ENCODE measurements at places on chromosomes 7 and 10.

DNA sequence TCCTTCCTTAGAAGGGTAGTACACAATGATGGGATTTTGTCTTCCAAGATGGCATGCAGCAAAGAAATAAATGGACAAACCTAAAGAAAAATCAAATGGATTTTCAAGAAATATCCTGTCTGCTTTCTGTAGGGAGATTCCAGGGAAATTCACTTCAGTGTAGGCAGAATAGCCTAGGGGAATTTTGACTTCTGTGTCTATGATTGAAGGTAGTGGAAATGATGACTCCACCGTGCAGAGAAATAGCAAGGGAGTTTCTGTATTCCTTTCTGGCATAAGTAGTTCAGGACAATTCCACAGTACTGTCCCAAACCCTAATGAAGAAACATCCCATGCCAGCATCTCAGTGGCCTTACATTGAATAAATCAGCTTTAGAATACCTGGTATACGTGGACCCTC, 9.5 kb downstream of the ATOH7 start:
- DNase-seq, result no peak

DNA sequence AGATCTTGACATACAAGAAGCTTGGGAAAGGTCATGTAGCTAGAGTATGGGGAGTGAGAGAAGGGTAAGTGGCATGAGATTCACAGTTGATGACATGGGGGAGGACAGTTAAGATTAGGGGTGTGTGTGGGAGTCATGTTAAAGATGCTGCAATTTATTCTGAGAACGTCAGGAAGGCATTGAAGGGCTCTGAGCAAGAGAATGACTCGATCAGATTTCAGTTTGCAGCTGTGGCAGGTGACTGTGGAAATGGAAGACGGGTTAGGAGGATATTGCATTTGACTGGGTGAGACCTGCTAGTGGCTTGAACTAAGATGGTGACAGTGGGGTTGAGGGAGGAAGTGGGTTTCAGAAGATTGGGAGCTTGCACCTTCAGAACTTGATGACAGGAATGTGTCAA, 5.6 kb downstream of the CDC123 start:
- no peak for DNase-seq

DNA sequence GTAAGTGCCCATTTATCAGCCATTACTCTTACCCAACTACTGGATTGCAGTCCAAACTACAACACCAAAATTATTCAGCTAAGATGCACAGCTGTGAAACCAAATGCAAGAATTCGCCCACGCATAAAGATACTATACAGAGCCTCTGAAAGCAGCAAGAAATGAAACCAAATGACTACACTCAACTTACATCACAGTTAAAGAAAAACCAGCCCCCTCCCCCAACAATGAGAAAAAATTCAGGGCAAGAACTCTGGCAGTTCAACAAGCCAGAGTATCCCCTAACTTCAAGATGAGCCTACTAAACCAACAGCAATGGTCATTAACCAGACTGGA, 209.1 kb upstream of the VWC2 start:
- DNase-seq, result no peak

DNA sequence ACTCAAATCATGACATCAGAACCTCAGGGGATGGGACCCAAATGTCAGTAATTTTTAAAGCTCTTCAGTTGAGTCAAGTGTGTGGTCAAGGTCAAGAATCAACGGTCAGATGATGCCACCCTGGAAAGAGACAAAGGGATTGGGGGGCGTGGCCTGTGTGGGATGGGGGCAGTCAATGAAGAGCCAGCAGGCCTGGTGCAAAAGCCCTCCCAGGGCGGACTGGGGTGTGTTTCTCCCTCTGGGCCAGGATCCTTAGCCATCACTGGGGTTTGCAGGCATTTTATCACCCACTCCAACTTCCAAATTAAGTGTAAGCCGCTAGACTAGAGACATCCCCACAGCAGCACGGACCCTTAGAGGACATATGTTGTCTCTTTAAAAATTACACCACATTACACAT, 204.7 kb downstream of the USP6NL start:
- no peak for DNase-seq

DNA sequence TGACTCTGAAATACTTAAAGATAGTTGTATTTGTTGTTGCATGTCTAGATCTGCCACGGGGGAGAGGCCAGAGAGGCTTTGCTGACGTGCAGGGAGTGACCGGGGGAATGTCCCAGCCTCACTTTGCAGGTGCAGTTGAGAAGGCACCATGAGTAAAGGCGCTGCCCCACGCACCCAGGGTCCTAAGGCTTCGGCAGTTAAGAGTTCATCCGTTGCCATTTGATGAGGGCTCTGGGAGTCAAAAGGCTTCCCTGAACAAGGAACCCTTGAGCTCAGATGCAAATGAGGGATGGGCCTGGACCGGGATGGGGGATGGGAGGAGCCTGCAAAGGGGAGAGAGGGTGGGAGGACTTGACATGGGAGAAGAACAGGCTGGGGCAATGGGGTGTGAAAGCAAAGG, 20.4 kb downstream of the PPP2R2D start:
- no peak for DNase-seq

GRCh38 chr10:131795761-131796160, 105.0 kb upstream of the PPP2R2D start:
- no peak for DNase-seq

- DNase-seq, result no peak
These were observed 286.9 kb downstream of the KCNMA1 start for GRCh38 chr10:77350711-77351119.

- DNase-seq, result peak; percentile 3
These were observed 649 bp downstream of the IDE start for GRCh38 chr10:92573091-92573797.

DNA sequence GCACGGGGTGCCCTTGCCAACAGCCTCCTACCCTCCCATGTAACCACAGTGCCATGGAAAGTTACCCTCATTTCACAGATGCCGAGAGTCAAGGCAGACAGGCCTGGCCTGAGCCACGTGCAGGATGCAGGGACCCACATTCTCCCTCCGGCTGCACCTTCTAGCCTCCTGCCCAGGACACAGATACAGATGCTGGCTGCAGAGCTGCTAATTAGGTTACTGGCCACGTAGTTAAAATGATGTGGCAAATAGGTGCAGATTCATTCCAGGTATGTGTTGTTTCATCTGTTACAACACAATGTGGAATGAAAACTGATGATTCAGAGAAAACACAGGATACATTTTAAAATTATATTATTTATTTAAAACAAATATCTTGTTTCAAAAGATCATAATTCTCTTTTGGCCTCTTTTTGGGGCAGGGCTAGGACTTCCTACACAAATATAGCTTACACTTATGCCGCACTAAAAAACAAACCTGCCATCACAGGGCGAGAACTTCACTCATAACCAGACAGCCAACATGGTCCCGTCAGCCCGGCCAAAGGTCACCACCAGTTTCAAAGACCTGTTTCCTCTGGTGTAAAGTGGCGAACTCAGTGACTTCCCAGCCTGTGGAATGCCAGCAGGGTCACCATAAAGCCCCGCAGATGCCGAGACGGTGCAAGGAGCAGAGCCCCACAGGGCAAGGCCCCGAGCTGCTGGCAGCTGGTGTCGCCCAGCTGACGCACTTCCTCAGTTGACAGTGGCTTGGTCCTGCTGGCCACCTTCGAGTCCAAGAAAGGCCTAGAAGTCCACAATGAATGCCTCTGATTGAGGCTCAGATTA, 83.5 kb downstream of the TNS3 start:
- DNase-seq, result no peak

DNA sequence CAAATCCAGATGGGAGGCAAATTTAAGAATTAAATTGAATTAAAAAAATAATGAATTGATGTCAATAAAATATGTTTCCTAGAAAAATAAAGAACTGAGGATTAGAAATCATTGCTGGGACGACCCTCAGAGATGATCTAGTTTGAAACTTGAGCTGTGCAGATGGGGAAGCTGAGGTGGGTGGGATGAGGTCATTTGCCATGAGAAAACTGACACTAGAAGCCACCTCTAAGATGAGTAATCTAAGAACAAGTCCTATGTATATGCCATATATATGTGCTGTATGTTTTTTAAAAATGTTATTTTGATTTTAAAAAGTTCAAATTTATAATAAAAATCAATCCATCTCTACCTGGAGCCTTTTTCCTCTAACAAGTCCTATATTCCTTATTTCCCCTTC, 135.7 kb downstream of the RSU1 start:
- DNase-seq, result no peak

- DNase-seq, result peak; percentile 2
These were observed 72.0 kb downstream of the GOLGA7B start for GRCh38 chr10:97921581-97922021.

DNA sequence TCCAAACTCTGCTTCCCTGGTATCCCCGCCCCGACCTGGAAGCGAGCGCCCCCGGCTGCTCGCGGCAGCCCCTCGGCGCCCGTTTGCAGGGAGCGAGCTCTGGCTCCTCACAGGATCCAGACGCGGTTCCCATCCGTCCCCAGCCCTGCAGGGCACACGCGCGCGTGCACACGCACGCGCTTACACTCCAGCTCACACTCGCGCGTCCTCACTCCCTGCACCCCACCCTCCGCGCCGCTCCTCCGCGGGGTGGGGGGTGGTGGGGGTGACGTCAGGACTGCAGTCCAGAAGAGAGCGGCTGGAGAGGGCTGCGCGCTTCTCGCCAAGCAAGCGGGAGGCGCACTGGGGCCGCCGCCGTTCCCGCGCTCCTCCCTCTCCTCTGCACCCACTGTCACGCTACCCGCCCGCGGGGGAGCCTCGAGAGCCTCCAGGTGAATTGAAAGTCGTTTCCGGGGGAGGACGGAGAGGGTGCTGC, 255.6 kb downstream of the OTUD1 start:
- DNase-seq, result no peak

DNA sequence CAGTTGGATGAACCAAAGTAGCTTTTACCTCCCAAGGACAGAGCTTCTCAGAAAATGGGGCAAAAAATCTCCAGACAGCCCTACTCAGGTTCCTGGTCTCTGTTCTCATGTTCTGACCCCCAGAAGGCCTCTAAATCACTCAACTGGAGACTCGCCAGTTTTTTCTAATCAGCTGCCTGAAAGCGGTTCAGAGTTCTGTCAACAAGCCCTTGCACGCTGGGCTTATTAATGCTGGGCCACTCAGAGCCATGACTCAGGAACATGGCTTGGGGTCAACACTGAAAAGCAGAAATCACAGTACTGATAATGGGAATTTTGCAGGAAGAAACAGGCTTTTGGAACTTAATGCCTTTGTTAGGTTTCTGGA, 15.3 kb downstream of the ECHDC3 start:
- DNase-seq, result peak; percentile 52

DNA sequence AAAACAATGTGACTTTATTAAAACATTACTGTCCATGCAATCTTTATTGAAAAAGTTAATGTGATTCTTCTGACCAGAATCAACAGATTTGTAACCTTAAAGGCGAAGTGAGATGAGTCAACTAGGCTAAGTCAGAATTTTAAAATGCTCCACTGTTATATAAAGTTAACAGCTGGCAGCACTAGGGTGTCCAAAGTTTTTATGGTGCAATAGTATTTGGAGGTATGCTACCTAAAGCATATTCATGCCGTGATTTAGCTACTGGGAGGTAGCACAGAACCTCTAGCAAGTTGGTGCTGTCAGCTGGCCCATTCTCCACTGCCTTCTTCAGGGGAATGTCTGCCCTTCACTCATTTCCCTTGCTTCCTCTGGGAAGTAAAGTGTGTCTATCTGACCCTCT, 126.7 kb downstream of the RAPGEF5 start:
- DNase-seq, result no peak

DNA sequence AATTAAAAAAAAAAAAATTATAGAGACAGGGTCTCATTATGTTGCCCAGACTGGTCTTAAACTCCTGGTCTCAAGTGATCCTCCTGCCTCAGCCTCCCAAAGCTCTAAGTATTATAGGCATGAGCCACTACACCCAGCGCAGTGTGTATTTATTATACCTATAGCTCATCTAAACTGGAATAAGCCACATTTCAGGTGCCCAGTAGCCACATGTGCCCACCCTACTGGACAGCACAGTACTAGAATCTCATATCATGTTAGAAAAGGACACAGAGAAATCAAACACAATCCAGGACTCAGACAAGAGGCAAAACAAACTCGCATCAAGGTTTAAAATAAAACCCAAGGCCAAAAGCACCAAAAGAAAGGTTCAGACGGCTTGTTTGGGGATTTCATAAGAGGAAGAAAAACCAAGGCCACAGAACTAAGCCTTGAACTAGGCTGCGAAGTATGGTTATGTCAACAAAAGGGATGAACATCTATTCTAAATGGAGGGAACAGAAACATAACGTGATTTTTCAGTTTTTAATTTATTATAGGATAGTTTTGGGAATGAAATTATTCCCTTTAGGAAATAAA, 32.3 kb downstream of the SLC16A9 start:
- no peak for DNase-seq

- peak; percentile 90 for DNase-seq
These were observed 168.9 kb downstream of the NRF1 start for GRCh38 chr7:129780257-129780973.

DNA sequence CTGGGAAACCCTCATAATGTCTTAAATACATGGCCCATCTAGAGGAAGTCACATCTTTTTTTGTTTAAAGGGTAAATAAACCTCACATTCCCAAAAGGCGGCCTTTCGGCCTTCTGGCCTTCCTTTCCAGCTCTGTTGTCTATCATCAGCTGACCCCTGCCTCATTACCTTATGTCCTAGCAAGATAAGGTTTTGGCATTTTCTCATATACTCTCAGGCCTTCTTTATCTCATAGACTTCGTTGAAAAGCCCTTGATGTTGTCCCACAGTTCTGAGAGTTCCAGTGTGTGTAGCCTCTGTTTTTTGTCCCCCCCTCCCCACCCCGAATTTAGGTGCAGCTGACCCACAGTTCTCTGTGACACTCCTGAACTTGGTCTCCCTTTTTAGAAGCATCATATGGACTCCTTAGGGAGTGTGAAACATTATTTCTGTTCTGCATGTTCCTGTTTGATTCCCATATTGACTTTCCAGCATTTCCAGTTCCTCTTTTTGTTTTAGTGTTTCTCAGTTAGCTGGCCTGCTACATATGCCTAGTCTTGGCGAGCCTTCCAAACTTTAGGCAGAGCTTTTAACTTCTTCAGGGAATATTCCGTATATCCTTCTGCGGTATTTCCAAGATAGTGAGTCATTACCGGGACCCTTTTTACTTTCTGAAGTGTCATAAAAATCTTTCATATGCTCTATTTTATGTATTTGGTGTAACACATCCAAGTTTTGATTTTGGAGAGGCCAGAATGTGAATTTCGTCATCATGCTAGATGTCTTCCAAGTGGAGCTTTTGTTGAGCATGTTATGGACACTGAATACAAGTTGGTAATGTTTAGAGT, 138.5 kb downstream of the LRRC4 start:
- DNase-seq, result no peak

DNA sequence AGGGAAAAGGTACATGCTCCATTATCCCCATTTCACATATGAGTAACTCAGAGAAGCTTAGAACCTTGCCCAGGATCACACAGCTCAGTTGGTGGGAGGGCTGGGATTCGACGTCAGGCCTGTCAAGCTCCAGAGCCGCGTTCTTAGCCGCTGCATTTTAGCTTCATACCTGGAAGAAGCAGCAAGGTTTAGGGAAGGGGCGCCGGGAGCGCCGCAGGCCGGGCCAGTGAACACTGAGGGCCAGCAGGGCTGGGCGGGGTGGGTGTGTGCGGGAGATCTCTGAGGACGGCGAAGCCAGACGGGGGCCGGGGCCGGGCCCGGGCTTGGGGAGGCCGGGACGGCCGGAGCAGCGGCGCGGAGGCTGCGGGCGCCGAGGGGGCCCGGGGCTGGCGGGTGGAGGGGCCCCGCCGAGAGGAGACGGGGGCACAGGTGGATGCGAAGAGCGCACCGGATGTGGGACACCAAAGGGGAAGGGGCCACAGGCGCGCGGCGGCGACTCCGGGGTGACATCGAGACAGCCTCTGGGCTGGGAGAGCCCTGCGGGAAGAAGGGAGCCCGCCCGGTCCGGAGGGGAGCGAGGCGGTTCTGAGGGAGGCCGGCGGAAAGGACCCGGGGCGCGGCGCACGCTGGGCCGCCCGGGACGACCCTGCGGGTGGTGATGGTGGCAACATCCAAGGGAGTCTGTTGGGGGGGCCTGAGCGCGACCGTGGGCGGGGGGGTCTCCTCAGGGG, 498 bp downstream of the NDST2 start:
- no peak for DNase-seq

All from NCI-H2171 treated with DMSO at 0.1 percent for 48 hours (cell line).